GOT3 (cell line): ENCODE measurements at places on chromosomes 5 and 9.

DNA sequence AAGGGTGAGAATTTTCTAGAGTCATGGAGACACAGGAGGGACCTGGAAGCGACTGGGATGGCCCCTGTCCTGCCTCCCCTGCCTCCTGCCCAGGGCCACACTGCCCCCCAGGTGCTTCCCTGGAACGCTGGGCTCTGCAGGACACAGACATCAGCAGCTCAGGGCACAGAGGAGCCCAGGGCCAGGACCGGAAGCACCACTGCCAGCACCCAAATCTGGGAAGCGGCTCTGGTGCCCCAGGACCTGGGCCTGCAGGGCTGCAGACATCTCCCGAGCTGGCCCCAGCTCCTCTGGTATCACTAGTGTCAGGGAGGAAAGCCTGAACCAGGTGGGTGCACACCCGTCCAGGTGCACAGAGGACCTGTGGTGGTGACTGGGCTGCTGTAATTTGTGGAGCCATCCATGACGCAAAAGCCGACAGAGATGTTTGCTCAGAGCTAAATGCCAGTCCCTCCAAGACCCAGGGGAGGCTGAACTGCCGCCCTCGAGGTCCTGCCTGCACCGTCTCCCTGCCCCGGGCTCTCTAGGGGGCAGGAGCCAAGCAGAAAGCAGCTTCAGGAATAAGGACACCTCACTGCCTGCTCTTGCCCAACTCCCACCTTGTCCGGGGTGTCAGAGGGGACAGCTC lies 46.0 kb upstream of the SIMC1 start:
- DNase-seq = no peak

- no peak for DNase-seq
Observed at GRCh38 chr9:69222970-69223369, 48.9 kb downstream of the TJP2 start.

DNA sequence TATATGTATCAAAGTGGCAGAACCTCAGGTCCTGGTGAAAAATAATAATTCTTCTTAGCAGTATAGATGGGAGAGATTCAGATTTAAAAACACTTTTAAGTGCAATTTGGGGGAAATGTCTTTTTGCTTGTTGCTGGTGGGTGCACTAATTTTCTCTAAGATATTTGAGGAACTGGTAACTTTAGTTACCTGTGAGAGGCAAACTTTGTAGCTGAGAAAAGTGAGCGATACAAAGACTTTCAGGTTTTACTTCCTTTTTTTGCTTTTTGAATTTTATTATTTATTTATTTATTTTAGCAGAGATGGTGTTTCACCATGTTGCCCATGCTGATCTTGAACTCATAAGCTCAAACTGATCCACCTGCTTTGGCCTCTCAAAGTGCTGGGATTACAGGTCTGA lies 303.1 kb upstream of the PTGER4 start:
- no peak for DNase-seq

GRCh38 chr5:109253262-109253661 lies 156.5 kb downstream of the PJA2 start:
- no peak for DNase-seq

DNA sequence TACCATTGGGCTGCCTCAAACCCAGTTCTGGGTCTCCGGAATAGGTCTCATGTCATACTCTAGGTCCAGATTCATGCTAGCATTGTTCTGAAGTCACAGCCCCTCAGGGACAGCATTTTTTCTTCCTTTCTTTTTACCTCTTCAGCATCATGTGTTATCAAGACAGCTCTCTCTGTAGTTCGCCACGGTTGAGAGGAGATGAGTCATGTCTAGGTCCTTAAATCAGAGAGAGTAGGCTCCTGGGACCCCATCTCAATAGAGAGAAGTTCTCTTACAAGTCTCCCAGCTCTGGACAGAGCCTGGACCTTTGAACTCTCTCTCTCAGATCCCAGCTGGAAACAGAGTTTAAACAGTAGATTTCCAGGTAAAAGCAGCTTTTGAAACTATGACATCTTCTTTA lies 332.4 kb upstream of the CD180 start:
- DNase-seq = no peak

DNA sequence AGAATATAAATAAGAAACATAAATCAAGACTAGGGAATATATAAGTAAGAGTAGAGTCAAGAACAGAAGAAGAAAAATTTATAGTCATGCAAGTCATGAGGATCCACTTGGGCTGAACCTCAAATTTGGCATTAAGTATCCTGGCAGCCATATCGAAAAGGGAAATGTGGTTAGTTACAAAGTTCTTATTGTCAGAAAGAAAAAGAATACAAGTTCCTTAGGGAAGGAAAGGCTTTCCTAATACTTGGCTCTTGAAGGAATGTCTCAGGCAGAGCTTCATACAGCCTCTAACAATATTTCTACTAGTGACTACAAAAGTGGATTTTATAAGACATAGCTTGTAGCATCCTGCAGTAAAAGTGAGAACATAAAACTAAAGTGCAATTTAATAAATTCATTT lies 45.4 kb downstream of the TMEM252 start:
- no peak for DNase-seq

- no peak for DNase-seq
Observed at GRCh38 chr5:39765366-39765765, 340.6 kb upstream of the DAB2 start.

DNA sequence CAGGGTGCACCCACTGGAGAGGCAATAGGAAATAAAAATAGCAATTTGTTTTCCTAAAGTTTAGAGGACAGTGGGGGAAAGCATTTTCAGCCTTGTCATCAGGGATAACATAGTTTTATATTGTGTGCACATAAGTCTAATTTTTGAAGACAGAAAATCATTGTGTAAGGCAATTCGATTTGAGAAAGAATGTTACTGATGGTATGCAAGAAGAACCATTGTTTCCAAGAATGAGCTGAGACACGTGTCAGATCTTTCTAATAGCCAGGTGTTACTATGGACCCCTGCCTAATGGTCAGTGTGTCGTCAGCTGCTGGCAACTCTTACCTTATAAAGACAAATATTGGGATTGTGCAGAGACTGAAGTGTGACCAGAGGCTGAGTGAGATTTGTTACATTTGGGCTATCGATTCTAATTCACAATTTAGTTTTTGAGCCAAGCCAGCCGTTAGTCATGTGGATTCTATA lies 67.1 kb upstream of the PPP2R2B start:
- DNase-seq = no peak

DNA sequence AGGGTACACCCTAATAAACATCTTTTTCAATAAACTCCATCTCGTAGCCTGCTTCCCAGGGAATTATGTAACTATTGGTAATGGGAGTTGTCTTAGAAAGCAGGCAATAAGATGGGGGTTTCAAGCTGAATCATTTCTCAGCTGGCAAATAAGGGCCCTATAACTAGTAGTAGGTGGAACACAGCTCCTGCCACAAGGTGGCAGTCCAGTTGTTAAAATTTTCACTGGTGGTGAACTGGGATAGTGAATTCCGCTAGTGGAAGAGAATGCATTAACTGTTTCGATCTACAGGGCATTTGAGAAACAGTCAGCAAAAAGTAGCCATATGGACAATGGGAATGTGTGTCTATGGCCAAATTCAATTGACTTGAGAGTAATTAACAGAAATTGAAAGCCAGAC lies 27.7 kb downstream of the PCDHB15 start:
- DNase-seq = no peak

- no peak for DNase-seq
Observed at GRCh38 chr9:101246691-101247090, 138.1 kb downstream of the BAAT start.

DNA sequence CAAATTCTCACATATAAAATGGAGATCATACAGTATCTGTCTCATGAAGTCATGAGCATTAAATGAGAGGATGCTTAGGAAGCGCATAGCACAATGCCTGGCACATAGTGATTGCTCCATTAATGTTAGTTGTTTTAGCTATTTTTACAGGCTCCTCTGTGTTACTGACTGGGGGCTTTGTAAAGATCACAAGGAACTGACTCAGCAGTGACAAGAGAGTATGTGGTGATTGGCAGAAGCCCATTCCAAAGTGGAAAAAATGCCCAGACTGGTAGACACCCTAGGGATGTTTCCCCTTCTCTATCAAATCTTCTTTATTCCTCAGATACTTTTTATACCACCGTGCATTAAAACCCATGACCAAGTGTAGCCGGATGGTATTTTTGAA lies 33.5 kb downstream of the ABLIM3 start:
- DNase-seq = no peak

DNA sequence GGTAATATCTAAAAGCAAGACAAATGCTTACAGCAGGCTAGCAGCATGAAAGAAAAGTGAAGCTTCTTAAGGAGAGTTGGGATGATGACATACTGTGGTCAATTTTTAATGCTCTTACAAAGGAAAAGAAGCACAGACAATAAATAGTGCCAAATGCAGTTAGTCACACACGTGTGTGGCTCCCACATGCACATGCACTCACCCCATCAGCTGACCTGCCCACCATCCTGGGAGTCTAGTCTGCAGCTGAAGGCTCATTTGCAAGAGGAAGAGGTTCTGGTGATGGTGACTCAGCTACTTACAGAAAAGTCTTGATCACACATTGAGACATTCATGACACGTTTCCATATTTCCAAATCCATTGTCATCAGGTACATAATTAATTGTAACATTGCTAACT lies 129.3 kb downstream of the MRPL36 start:
- DNase-seq = no peak

GRCh38 chr9:126879288-126879687 lies 18.8 kb downstream of the ZBTB34 start:
- DNase-seq = no peak

DNA sequence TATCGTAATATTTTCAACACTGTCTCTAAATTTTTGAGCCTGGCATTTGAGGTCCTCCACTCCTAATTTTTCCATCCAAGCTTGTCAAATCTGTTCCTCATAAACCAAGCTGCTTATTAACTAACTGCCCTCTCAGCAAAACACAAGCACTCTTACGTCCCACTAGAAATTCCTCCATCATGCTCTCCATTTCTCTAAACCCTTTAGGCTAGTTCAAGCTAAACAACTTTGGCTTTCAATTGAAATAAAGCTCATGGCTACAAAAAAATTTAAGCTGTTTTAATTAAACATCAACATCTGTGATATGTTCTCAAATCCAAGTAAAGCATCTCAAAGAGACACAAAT lies 45.7 kb downstream of the RNF145 start:
- DNase-seq = no peak

DNA sequence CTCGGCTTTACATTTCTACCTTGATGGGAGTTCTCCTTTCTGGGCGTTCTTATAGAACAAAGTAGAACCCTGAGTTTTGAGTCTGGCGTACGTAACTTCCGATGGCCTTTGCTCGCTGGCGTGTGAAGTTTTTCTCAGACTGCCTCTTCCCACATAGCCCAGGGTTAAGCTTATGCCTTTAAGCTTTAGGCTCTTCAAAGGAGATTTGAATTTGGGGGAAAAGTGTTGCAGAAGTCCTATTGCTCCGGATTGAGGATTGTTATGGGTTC lies 13.7 kb upstream of the FBP2 start:
- no peak for DNase-seq

DNA sequence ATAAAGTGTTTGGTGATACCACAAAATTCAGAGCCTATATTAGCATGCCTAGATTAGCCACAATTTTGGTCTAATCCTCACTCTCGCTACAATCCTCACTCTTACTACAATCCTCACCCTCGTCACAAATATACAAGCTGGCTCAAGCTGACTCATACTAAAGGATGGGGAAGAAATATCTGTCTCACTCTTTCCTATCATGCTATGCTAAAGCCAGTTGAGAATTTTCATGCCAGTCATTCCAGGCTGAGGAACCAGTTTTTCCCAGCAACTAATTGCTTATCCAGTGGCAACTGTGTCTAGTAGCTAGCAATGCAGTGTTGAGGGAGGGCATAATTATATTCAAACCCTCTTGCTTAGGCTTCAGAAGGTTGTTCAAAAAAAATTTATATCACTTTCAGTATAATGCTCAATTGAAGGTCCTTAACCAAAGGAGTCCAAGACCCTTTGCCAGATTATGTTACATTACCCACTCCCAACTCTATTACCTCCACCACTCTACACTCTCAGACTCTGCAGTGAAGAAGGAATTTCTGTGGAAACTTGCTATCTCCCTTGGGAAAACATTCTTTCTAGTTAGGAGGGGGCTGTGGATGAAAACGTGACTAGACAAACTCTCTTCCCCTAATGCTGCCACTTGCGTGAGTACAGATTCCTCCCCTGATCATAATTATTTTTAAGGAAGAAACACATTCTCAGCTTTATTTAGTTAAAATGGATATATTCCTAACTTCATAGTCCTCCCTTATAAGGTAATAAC lies 810.3 kb upstream of the ACO1 start:
- no peak for DNase-seq

DNA sequence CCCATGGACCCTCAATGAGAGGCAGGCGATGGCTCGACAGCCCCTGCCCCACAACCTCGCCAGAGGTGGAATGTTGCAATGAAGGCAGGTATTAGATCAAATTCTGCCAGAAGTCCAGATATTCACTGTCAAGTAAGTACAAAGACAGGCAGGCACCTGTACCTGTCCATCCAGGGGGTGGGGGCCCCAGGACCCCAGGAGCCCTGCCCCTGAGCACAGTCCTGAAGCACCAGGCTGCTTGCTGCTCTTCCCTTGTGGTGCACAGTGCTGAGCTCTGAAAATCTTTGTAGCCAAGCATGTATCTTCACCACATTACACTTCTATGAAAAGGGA lies 26.2 kb upstream of the HMCN2 start:
- DNase-seq = no peak

- no peak for DNase-seq
Observed at GRCh38 chr9:125932746-125933455, 185.7 kb downstream of the PBX3 start.

DNA sequence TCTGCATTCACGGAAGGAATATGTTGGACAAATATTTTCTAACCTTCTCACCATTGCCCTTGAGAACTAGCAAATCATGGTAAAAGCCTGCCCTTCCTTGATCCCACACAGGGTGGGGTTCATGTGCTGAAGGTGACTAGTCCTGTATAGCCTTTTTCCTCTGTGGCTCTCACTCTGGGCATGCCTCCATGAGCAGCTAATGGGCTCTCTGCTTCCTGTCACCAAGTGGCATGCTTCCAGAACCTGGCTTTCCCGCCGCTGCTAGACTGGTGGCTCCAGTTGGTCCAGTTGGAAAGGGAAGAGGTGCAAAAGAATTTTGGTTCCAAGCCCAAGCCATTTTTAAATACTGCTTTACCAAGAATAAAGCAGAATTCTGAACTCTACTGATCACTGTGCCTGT lies 35.5 kb downstream of the FBXO10 start:
- DNase-seq = no peak

DNA sequence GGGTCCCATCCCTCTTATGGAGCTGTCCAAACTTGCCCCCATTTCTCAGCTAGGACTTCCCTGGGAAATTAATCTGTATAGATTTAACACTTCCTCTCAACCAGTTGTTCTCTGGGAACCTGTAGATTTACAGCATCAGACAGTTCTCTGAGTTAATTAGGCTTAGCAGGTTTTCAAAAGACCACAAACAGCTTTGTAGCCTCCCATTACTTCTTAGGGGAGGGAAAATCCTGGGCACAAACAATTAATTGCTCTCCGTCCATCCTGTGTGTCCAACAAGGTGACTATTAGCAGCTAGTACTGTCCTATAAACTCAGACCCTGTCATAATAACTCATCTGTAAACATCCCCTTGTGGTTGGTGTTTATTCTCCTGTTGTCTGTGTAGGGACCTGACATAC lies 197.9 kb downstream of the GOLPH3 start:
- DNase-seq = no peak
